NB4 (cell line): ENCODE measurements at places on chromosomes 12 and 14.
A peak's percentile ranks its signal among the peaks of the same experiment; 100 is the strongest.

GRCh38 chr12:46244997-46245396 is 23.8 kb downstream of the SLC38A1 start:
- no peak for DNase-seq

GRCh38 chr12:64687816-64688215 is 71.4 kb downstream of the GNS start:
- DNase-seq = peak; percentile 75

DNA sequence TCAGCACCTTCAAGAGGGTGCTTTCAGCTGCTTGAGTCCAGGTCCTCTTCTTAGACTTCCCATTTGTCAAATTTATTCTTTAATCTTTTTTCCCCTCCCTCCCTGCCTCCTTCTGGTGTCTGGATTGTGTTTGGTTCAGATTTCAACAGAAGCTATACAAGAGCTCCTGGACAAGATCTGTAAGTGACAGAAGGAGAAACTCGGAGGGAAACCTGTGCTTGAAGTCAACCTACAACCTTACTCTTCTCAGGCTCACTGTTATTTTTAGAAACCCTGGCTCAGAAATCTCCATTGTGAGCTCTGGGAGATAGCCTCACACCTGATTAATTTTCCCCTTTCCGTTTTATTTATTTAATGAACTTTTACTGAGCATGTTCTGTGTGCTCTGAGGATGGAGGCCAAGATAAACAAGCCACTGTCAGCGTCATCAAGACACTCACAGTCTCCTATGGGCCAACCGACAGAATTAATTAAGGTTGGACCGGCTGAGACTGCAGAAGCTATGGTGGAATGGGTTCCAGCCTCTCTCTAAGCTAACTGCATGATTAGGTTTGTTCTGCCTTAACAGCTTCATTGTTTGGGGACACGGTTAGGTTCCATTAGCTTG is 13.5 kb downstream of the PDE1B start:
- no peak for DNase-seq

DNA sequence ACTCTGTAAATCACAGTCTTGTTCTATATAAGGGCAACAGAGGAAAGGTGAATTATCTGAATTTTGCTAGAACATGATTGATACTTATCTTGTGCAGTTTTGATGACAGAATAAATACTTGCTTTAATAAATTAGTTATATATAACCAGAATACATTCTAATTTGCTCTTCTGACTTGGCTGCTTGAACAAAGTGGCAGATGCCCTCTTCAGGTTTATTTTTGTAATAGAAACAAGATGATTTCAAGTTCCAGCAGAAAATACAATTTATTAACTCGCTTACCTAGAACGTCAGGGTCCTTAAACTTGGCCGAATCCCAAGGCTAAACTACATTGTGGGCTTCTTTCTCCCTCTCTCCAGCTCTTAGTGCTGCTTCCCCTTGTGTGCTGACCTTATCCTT is 57.6 kb upstream of the SSTR1 start:
- no peak for DNase-seq

DNA sequence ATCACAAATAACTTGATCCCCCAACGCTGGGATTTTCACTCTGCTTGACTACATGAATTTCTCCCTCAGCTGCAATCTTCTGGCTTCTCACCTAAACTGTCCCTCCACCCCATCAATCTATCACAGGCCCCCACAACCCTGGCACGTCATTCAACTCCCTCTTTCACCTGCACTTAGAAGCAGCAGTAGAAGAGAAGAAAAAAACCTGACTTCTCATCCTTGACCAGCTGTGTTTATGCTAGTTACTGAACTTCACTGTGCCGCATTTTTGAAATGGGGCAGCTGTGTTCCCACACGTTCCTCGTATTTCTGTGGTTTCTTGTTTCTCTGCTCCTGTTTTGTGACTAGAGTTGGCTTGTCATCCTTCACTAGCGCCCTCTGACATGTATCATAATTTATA is 35.0 kb downstream of the ITPR2 start:
- DNase-seq = no peak

DNA sequence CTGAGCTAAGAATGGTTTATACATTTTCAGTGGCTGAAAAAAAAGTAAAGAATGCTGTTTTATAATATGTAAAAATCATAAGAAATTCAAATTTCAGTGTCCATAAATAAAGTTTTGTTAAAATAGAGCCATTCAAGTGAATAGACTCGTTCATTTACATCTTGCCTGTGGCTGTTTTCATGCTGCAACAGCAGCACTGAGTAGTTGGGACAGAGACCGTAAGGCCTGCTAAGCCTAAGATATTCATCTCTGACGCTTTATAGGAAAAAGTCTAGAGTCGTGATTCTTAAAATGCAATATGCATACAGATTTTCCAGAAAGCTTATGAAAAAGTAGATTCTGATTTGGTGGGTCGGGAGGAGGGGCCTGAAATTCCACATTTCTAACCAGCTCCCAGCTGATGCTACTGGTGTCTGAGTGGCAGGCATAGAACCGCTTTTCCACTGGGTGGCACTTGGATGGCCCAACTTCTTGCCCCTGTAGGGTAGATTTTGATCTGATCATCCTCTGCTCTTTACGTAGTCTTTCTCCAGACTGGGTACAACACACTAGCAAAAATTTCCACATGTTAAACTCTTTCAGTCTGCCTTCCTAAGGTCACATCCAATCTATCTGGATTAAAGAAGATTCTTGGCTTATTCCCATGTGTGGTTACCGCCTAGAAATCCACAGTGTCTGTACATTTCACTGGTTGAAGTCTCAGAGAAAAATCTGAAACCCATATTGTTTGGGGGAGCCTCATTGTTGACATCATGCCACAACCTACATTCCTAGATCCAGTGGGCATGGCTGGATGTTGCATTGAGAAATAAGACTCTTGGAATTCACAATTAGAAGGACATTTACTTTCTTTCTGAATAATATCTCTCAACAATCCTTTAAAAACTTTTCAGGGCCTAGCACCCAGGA is 151.2 kb downstream of the C12orf75 start:
- DNase-seq = no peak

GRCh38 chr12:57178213-57178612 is 30.8 kb upstream of the LRP1-AS start:
- peak; percentile 47 for DNase-seq

DNA sequence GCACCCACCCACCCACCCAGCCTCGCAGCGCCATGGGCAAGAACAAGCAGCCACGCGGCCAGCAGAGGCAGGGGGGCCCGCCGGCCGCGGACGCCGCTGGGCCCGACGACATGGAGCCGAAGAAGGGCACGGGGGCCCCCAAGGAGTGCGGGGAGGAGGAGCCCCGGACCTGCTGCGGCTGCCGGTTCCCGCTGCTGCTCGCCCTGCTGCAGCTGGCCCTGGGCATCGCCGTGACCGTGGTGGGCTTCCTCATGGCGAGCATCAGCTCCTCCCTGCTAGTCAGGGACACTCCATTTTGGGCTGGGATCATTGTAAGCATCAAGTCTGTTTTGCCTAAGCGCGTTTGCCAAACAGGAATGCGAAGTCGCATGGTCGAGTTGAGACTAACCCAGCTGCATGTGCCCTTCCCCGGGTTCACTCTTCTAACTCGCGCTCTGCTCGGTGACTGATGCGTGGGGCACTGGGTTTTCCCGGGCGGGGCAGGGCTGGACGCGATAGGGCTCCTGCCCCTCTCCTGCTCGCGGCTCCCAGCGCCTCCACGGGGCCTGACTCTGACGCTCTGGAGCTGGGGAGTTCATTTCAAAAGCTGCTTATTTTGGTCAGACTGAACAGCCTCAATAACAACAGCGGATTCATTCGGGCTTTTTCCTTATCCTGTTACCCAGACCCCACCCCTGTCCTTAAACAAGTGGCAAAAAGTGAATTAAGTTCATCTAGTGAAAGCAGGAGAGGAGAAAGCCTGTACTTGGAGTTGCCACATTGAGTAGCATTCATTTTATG is 458 bp downstream of the SSPN start:
- DNase-seq = peak; percentile 79

- no peak for DNase-seq
Observed at GRCh38 chr12:125544960-125545359, 479.7 kb downstream of the AACS start.
